ENCODE measurements at places on chromosomes 6 and 20. TPM values are rescaled to one million over a fixed set of nuclear protein-coding genes. Genes with fewer than 3 reads are reported as not detected.

OXT gene
- total RNA-seq: not detected

PPP1R3G gene
- total RNA-seq: 1.3 TPM

FLRT3 gene
- total RNA-seq: 0.90 TPM

HRH3 gene
- total RNA-seq: not detected

TSHZ2 gene
- 1.9 TPM for total RNA-seq

HDDC2 gene
- 57.2 TPM for total RNA-seq

FABP7 gene
- not detected for total RNA-seq

FOXA2 gene
- not detected for total RNA-seq

MUC22 gene
- total RNA-seq: not detected

TRAPPC3L gene
- total RNA-seq: not detected

TGM3 gene
- not detected for total RNA-seq

LAMA5 gene
- 154 TPM for total RNA-seq

ADGRB3 gene
- total RNA-seq: 1.3 TPM

FAM217A gene
- total RNA-seq: not detected

REM1 gene
- total RNA-seq: 3.4 TPM

SLC39A7 gene
- total RNA-seq: 183 TPM

ULBP3 gene
- total RNA-seq: 19.3 TPM

ADGRF4 gene
- total RNA-seq: 0.16 TPM

TP53INP2 gene
- 5.8 TPM for total RNA-seq

ISM1 gene
- not detected for total RNA-seq

HLA-DMB gene
- not detected for total RNA-seq

TRIM15 gene
- total RNA-seq: not detected

PRPH2 gene
- total RNA-seq: 0.97 TPM

FGD2 gene
- not detected for total RNA-seq

FILIP1 gene
- total RNA-seq: 2.7 TPM

SIRPB1 gene
- 2.2 TPM for total RNA-seq

TAF8 gene
- 6.0 TPM for total RNA-seq

OPRL1 gene
- total RNA-seq: not detected
